ENCODE measurements at places on chromosomes 12 and 14.

DNA sequence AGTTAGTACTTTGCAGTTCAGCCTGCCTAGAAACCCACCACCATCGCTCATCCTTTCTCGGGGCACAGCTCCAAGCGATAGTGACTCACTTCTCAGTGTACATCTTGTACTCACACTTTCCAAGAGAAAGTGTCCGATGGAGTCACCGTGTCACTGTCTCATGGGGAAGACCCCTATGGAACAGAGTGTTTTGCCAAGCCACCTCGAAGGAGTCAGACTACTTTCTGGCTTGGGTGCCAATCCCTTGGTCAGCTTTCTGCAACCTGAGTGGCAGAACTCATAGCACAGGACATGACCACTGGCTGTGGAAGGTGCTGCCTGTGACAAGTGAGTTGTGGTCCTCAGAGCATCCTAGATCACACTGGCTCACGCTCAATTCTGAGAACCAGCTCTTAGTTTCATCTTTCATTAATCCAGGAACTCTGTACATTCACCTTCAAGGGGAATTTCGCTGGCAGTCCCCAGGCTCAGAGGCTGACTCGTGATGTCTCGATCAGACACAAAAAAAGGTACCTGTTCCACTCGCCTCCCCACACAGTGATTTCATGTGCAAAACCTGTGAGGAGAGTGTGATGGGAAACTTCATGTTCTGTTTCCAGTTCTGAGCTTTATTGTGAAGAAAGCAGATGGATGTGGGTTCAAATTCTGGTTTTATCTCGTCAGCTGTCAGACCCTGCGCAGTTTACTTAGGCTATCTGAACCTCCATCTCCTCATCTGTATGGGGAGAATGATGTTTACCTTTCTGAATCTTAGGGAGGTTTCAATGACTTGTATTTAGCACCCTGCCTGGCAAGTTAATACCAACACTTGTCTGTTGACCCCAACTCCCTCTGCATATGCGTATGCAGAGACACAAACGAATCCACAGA, 127.3 kb upstream of the CCND2 start:
- no peak for DNase-seq

GRCh38 chr14:89032086-89032649, 207.7 kb downstream of the TTC8 start:
- no peak for DNase-seq

GRCh38 chr12:132218527-132218875, 74.2 kb downstream of the NOC4L start:
- no peak for DNase-seq

DNA sequence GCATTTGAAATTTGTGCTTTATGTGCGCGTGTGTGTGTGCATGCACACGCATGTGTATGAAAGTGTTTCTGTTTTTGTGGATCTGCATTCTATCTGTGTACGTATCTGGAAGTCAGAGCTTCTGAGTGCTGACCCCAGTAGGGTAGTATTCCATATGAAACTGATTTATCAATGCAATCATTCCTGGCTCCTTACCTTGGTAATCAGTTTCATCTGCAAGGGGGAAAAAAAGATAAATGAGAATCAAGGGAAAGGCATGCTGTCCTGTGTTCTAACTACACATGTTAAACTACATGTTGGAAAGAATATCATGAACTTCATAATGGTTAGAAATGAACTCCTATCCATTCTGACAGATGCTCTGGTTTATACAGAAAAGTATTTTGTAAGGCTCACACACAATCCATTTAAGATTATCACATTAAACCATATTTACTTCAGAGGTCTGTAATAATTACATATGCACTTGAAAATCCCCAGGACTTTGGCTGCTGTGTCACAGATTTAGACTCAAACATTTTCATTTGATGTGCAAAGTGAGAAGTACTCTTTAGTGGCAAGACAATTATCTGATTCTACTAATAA, 276.1 kb upstream of the LMO3 start:
- no peak for DNase-seq

DNA sequence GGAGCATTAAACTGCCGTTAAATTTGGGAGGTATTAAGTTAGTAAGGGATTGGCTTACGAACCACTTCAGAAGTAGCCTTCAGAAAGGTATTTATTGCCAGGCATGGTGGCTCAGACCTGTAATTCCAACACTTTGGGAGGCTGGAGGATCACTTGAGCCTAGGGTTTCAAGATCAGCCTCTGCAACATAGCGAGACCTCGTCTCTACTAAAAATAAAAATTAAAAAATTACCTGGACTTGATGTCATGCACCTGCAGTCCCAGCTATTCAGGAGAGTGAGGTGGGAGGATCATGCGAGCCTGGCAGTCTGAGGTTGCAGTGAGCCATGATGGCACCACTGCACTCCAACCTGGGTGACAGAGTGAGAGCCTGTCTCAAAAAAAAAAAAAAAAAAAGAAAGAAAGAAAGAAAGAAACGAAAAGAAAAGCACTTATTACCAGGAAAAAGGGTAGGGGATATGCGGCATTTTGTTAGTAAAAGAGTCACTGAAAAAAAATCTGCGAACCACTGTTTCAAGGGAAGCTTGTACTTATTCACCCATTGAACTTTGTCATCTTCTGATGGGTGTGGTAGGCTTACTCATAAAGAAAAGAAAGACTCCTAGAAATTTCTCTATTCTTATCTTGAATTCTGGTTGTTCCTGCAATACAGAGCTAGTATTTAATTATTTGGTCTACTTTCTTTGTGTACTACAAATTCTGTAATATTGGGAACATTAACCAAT, 33.6 kb upstream of the PLEKHA5 start:
- no peak for DNase-seq

DNA sequence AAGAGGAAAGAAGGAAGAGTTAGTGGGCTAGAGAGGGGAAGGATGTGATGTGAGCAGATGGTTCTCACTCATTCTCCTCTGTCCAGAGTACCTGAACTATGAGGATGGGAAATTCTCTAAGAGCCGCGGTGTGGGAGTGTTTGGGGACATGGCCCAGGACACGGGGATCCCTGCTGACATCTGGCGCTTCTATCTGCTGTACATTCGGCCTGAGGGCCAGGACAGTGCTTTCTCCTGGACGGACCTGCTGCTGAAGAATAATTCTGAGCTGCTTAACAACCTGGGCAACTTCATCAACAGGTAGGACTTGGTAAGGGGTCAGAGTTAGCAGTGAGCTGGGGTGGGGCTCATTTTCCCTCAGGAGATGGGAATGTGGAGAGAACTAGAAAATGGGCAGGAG, 7.6 kb downstream of the DDIT3 start:
- no peak for DNase-seq

DNA sequence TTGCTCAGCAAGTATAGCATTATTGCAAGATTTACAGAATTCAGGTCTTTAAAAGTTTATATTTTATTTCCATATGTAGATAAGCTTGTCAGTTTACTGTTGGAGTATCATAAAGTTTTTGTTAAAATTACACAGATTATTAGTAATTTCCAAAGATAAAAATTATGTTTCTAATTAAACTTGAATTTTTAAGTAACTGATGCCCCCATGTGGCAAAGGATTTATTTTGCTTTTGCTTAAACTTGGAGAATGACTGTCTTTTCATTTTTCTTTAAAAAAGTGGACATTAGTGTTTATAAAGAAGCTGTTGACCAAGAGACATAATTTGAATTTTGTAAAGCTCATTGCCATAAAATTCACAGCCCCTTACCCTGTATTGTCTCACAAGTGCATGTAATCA, 45.8 kb downstream of the ETNK1 start:
- no peak for DNase-seq

DNA sequence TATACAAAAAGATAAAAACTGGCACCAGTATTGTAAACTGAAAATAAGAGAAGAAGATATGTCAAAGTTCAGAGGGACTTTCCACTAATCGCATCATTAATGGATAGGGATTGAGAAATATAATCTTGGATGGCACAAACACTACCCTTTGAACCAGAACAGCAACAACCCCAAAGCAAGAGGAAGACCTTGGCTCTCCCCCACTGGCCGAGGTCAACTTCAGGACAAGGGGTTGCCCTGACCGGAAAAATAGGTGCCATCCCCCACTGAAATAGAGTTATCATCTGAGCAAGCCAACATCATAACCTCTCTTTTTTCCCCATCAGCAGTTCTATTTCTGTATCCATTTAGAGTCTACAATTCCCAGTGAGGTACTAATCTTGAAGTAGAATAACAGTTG, 72.4 kb upstream of the PCED1B start:
- DNase-seq, result no peak

DNA sequence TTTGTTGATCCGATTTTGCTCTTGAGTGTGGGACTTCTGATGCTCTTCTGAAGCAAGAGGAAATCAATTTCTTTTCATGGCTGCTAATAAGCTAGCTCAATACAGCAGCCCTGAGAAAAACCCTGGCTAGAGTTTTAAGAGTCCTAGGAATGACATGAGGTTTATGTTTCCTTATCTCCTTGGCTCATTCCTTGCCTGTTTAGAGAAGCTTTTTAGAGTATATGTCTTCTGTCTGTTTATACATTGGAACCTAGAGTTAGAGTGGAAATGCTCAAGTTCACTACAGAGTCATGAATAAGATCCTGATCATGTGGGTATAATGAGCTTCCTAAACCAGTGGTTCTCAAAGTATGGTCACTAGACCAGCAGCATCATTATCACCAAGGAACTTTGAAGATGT, 34.5 kb downstream of the SMOC1 start:
- DNase-seq, result no peak

DNA sequence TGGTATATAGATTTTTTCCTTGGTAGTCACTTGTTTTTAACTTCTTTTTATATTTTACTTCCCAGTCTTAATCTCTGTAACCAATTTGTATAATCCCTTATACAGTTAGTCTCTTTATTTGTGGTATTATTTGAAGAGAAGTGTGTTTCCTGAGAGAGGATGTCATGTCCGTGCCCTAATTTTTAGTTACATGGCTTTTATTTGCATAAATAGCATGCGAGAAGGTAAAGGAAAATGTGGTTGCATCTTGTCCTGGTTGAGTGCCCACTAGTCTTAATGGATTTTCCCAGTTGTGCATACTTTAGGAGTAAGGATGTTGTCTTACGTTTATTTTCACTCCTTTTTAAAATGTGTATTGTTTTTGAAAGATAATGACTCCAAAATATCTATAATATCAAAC, 27.5 kb downstream of the RAP1B start:
- no peak for DNase-seq

DNA sequence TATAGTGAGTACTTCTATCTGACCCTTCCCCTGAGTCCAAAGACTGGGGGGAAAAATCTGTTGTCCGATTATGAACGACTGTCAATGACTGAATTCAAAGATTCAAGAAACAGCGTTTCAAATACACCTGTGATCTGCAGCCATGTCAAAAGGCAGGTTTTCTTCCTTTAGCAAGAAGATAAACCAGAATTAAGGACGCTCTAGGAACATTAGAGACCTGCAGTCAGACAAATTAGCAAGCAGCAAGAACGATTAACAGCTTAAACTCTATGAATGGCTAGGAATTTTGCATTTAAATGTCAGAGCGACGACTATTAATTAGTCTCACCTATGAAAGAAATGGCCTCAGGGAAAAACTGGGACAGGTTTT, 2.1 kb downstream of the DUSP6 start:
- DNase-seq, result no peak

DNA sequence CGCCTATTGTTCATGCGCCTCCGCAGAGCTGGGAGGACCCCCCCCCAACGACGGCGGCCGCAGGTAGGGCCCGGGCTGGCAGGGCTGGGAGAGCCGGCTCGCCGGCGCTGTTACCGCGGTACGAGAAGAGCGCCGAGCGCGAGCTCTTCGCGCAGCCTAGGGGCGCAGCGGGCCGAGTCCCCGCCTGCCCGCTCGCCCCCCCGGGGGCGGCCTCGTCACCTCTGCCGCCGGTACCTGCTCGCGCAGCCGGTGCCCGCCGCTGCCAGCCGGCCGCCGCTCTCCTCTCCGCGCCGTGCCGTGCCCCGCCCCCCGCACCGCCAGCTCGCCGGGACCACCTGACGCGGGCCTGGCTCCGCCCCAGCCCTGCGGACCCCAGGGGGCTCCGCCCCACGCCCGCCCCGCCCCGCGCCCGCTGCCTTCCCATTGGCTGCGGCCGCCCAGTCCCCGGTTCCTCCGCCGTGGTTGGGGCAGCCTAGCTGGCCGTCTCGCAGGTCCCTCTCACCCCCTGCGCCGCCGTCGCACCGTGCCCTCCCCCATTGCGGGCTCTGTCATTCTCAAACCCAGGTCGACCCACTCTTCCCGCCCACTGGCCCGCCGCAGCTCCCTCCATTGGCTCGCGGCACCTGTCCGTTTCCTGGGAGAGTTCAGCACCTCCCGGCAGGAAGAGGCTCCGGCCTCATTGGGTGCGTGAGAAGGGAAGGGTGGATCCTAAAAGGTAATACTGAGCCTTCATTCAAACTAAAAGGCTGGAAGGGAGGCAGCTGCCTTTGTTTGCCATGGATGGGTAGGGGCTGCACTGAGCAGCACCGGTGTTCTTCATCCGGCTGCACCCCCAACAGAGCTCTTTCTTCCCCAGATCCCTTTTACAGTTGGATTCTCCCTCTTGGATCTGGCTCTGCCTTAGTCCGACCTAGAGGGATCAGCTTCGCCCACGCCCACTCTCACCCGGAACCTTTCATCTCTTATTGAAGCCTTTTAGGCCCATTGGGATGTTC, at the start of gene MAP3K9:
Gene MAP3K9, minus strand, starts transcription at position 289 of the 995 bp plus-strand sequence. CDS start 342 bp downstream, outside the sequence.
- DNase-seq, result peak; percentile 85

DNA sequence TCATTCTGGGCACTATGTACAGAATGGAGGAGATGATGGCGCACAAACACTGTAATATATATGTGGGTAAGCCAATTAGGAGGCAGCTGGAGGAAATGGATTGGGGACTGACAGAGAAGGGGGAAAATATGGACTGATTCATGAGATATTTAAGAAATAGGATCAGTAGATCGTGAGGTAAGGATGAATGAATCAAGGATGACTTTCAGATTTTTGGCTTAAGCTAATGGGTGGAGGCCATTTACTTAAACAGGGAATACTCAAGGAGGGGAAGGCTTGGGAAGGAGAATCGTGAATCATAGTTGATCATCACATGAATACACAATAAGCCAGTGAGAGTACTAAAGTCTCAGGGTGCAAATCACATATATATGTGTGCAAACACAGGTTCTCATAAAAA, 11.2 kb upstream of the GNPNAT1 start:
- no peak for DNase-seq

DNA sequence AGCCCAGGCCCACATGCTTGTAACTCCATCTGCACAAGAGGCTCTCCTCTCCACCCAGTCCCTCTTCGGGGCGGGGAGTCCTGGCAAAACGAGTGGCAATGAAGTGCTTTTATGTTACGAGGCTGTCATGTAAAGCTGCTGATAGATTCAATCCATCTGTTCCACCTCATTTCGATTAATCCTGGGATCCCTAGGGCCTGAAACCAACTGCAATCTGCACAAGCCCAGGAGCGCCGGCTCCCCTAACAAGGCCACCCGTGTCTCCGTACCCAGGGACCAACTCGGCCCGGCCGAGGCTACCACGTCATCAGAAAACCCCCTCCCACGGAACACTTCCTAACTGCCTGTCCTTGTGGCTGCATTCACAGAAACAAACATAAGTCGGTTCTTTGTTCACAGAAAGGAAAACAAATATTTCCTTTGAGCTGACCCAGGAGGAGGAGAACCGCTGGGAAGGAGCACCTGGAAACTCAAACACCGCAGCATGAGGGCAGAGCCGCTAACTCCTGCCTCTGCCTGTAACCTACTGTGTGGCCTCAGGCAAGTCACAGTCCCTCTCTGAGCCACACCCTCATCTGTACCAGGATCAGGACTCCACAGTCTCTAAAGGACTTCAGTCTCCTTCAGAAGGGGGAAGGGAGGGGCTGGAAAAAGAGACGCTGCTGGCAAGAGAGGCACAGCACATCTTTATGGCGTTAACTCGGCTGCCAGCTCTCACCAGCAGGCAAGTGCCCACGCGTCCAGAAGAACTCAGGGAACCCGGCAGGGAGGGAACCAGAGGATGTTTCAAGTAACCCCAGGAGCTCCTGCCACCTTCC, 47.8 kb downstream of the CCDC88C start:
- peak; percentile 51 for DNase-seq

GRCh38 chr12:31954925-31955858, 4.0 kb upstream of the RESF1 start:
- no peak for DNase-seq
